Sigmoid colon (tissue), 7 donors: ENCODE measurements at places on chromosomes 16 and 17. TPM values are rescaled to one million over a fixed set of nuclear protein-coding genes. Genes with fewer than 3 reads are reported as not detected.
A peak's percentile ranks its signal among the peaks of the same experiment; 100 is the strongest.

GRCh38 chr17:2977157-2977556 is 86.2 kb downstream of the OR1D5 start:
- H3K4me3 ChIP-seq: no peak overlapping the region
- no peaks in the 10 kb centered on the region for H3K27me3 ChIP-seq
- DNase-seq: no peak
- H3K36me3 ChIP-seq: no peaks in the 10 kb centered on the region
- peaks cover 9% of the 10 kb centered on the region for H3K4me1 ChIP-seq
- H3K27ac ChIP-seq: no peak overlapping the region

The SECTM1 gene
- total RNA-seq: 8.4 TPM

DNA sequence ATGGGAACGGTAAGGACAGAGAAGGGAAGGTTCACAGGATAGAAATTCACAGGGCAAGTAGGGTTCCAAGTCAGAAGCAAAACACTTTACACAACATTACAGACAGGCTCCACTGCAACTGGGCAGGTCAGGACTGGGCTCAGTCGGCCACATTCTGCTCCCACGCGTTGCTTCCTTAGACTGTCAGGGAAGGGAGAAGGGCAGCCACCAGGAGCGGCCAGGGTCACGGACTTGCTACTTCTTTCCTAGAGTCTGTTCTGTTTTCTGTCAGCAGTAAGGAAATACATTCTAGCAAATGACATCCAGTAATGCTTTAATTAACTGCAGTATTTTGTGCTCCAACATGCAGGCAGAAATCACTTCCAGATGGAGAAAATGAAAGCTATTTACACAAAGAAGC is 160.3 kb upstream of the RPH3AL start:
- peak; percentile 81 for DNase-seq
- H3K4me3 ChIP-seq: no peak overlapping the region
- no peak overlapping the region for H3K27ac ChIP-seq
- no peaks in the 10 kb centered on the region for H3K27me3 ChIP-seq
- peaks cover 35% of the 10 kb centered on the region for H3K4me1 ChIP-seq

DNA sequence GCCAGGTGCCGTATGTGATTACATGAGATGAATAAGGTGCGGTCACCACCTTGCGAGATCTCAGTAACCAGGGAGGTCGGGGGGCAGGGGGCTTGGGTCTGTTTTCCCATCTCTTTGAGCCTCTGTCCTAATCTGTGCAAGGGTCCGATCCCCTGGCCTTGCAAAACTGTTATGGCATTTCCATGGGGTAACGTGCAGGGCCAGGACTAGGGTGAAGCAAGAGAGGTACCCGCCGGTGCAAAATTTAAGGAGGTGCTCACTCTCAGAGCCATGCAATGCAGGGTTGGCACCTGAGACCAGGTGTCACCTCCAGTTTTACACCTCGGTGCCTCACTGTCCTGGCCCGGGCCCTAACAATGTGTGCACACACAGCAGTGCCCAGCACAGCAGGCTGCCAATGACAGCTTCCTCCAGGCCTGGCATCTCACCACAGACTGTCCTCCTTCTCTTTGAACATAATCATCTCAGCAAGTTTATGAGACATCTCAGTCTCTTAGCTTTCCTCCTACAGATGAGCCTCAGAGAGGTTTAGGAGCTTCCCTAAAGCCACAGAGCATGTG is 43.6 kb downstream of the C16orf95 start:
- H3K27ac ChIP-seq: no peak overlapping the region
- no peaks in the 10 kb centered on the region for H3K36me3 ChIP-seq
- no peak overlapping the region for H3K4me3 ChIP-seq
- peak; percentile 18 for DNase-seq
- H3K4me1 ChIP-seq: no peaks in the 10 kb centered on the region

DNA sequence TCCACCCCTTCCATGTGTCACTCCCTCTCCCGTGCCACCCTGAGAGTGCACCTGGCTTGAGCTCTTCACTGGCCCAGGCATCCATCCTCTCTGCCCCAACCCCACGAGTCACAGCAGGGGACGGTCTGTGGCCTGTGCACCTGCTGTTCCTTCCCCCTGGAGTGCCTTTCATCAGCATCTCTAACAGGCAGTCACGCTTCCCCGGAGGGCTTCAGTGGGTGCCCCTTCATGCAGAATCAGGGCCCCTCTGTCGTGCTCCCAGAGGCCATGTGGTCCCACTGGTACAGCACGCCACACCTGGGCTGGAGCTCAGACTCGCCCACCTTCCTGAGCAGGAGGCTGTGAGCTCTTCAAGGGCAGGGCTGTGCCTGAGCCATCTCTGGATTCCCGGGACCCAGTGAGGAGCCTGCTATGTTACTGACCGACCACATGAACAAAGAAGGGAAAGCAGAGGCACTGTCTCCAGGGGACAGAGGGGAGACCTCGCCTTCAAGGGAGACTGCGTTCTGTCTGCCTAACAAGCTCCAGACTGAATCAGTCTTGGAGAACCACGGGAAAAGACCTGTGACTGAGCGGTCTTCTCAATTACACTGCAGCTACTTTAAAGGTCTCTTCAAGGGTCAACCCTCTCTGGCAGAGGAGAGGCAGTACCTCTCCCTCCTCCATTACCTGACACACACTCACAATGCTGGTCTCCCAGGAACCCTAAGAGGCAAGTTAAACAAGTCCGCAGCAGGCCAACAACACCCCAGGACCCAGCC is 78.8 kb upstream of the DOC2B start:
- no peak overlapping the region for H3K4me3 ChIP-seq
- H3K36me3 ChIP-seq: no peaks in the 10 kb centered on the region
- no peak overlapping the region for H3K27ac ChIP-seq
- H3K27me3 ChIP-seq: no peaks in the 10 kb centered on the region
- no peaks in the 10 kb centered on the region for H3K4me1 ChIP-seq

DNA sequence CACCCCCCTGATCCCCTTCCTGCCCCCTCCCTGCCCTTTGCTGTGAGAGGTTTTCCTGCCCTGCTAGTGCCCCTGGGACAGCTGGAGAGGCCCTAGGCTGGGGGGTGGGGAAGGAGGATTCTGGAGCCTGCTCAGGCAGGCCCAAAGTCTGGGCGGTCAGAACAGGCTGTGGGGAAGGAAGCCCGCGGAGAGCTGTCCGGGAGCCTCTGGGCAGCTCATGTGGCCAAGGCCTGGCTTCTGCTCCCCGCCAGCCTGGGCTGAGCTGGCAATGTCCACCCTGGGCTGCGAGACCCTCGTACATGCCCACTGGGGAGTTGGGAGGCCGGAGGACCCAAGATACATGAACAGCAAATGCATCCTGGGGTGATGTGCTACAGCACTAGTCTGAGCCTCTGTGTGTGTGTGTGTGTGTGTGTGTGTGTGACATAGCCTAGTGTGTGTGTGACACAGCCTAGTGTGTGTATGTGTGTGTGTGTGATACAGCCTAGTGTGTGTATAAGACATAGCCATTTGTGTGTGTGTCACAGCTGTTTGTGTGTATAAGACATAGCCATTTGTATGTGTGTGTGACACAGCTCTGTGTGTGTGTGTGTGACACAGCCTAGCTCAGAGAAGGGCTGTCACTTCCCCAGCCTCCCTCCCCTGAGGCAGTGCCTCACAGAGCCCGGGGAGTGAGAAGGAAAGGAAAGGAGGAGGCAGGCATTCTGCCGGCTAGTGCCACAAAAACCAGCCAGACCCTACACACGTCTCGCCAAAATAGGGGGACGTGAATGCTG is 201.4 kb upstream of the CIBAR2 start:
- H3K27me3 ChIP-seq: no peaks in the 10 kb centered on the region
- H3K36me3 ChIP-seq: no peaks in the 10 kb centered on the region

The AATK gene
- total RNA-seq: 6.1 TPM

GRCh38 chr17:17919169-17920107 is 52.8 kb downstream of the TOM1L2 start:
- H3K36me3 ChIP-seq: no peaks in the 10 kb centered on the region
- no peaks in the 10 kb centered on the region for H3K27me3 ChIP-seq
- peak overlapping the region; percentile 33 for H3K27ac ChIP-seq
- H3K4me3 ChIP-seq: no peak overlapping the region

The TLCD2 gene
- 2.6 TPM for total RNA-seq

The ZFP90 gene
- 43.8 TPM for total RNA-seq
